ENCODE measurements at places on chromosomes 5 and 9.

DNA sequence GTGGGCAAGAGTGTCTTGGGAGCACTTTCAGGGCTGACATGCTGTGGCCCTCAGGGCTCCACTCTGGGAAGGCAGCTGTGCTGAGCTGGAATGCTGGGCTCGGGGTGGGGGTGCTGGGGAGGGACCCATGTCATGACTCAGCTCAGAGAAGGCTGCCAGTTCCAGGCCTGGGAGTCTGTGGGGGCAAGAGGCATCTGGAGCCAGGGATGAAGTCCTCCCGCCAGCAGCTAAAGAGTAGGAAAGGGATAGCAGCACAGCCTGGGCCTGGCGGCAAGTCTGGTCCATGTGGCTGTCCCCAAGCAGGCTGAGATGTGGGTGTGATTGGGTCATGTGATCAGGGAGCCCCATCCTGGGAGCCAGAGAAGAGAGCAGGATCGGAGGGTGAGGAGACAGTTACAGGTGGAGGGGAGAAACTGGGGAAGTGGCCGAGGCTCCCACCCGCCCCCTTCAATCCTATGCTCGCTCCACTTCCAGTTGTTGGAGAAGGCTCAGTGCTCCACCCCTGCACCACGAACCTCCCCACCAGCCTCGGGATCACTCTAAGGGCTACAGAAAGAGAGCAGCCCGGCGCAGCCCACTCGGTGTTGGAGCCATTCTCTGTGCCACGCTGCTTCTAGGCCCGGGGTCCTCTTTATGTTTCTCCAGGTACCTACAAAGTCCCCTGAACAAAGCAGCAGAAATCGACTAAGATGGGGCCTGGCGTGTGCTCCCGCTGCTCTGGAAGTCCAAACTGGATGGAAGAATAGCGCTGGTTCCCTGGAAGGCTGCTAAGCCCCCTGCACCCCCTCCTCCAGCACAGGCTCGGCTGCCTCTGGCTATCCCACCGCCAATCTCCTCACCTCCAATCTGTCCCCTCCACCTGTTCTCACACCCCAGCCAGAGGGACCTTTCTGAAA lies 12.0 kb downstream of the PDGFRB start:
- peak; percentile 65 for DNase-seq

DNA sequence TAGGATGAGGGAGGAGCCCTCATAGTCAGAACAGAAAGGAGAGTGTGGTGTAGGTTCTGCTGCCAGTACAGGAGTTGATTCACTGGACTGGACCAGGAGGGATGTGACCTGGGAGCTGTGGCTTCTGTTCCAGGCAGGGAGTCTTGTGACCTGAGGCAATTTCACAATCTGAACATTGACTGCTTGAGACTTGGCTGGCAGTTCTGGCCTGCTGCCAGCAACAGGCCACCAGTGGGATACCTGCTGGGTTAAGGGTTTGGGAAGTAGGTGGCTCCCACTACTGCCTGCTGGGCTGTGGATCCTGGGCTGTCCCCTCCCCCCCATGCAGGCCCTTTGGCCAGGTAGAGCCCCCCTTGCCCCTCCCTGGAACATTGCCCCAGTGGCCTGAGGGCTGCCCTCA lies 268.6 kb upstream of the ARRDC3 start:
- no peak for DNase-seq

GRCh38 chr5:86869268-86869667 lies 251.5 kb downstream of the COX7C start:
- no peak for DNase-seq

- DNase-seq: no peak
These were observed 67.8 kb downstream of the MEF2C start for GRCh38 chr5:88815050-88815789.

DNA sequence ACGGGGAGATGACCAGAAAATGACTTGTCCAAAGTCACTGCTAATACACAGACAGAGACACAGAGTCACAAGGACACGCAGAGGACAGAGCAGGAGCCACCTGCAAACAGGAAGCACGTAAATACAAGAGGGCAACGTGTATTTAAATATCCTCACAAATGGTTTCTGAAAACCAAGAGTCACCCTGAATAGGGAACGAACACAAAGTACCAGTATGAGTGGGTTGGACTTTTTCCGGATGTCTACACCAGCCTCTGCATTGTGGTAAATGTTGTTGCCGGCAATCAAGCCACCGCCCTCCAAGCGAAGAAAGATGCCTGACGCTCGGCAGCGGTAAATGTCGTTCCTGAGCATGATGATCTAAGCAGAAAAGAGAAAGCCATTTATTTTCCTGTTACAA lies 44.5 kb downstream of the FBXO10 start:
- DNase-seq: no peak

DNA sequence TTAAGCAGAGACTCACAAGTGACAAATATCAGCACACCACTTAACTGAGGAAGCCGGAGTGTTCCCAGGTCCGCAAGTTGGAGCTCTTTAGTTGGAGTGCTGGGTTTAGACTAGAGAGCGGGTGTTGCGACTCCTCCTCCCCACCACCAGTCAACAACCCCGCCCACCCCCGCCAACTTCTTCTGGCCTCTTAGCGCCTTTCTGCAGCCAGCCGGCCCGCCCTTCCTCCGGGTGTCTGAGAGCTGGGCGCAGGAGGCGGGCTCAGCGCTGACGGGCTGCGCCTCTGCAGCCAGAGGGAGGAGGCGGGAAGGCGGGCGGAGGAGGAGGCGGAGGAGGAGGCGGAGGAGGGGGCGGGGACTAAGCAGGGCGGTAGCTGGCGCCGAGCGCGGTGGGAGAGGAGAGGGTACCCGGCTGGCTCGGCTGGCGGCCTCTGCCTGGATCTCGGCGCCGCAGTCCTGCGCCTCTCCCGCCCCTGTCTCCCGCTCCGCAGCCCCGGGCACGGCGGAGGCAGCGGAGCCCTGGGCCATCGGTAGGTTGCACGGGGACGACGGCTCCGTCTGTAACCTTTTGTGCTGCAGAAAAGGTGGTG lies at the start of gene MACIR:
Gene MACIR, plus strand, starts transcription at position 396 of the 589 bp plus-strand sequence. CDS start 17,157 bp downstream, outside the sequence.
- peak; percentile 94 for DNase-seq

GRCh38 chr5:53381-54174 lies 38.4 kb upstream of the PLEKHG4B start:
- no peak for DNase-seq
